T-helper 22 cell (primary cell): ENCODE measurements at places on chromosomes 11 and 22.

- no peak for DNase-seq
These were observed 582.6 kb upstream of the TENM4 start for GRCh38 chr11:80023386-80023785.

DNA sequence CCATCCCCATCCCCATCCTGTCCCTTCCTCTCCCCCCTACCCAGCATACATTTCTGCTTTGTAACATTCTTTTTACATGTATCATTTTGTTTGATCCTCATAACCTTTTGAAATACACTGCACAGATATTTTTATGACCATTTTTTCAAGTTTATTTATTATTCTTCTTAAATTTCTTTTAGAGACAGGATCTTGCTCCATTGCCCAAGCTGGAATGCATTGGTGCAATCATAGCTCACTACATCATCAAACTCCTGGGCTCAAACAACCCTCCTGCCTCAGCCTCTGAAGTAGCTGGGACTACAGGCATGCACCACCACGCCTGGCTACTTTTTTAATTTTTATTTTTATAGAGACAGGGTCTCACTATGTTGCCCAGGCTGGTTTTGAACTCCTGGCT, 99.4 kb upstream of the AKIP1 start:
- DNase-seq = no peak

DNA sequence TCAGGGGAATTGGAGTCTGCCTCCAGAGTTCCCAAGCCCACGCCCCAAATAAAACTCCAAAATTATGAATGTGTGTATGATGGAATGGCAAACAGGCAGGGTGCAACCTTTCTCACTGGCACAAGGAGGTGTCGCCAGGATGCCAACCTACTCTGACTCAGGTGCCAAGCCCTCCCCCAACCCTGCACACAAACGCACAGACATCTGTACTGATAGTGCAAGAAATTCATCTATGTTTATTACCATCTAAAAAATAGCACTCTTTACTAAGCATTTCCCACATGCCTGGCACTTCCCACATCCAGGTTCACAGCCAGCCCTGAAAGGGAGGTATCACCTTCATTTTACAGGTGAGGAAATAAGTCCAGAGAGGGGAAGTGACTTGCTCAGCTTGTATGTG, 1.2 kb downstream of the PLA2G3 start:
- no peak for DNase-seq

GRCh38 chr11:106156290-106156937, 79.0 kb downstream of the AASDHPPT start:
- no peak for DNase-seq

DNA sequence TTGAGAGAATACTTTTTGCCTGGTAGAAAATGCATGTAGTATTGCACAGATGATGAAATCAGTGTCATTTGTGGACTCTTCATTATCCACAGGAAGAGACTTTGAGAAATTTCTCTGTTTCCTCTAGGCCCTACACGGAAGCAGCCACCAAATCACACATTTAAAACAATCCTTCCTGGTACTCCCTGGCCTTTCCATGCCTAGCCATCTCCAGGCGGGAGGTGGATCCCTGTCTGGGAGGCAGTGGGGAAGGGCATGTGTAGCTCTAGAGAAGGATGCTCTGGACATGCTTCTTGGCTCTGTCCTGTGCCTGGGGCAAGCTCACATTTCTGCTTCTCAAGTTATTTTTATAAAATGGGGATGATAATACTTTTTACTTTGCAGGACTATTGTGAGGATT, 114.1 kb downstream of the ADAMTS15 start:
- no peak for DNase-seq

DNA sequence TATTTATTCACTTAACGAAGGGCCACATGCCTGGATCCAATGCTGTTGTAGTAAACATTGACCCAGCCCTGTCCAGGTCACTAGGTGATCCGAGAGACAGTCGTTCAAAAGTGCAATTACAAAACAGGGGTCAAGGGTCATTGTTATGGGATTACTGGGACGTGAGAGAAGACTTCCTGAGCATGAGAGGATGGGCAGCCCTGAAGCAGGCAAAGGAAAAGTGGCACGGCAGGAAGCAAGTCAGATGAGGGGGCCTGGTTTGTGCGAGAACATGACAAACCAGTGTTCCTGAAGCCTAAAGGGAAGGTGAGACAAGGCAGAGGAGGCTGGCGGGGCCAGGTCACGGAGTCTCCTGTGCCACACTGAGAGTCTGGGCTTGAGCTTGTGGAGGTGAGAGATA, 15.8 kb upstream of the MMP20 start:
- DNase-seq = no peak

DNA sequence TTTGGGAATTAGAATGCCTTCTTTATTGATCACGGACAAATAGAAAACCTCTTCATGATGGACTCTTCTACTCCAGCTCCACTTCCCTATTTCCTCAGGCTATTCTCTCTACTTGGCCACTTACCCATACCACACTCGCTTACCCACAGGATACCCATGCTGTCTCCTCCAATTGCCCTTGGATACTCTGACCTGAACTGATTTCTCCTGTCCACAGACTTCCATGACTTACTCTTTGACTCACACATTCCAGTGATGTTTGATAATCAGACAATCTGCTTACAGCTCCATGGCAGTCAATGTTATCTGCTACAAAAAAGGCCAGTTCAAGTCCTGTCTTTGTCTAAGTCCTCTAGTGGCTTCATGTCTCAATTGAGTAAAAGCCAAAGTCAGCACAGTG, 292.0 kb upstream of the CTSC start:
- no peak for DNase-seq

DNA sequence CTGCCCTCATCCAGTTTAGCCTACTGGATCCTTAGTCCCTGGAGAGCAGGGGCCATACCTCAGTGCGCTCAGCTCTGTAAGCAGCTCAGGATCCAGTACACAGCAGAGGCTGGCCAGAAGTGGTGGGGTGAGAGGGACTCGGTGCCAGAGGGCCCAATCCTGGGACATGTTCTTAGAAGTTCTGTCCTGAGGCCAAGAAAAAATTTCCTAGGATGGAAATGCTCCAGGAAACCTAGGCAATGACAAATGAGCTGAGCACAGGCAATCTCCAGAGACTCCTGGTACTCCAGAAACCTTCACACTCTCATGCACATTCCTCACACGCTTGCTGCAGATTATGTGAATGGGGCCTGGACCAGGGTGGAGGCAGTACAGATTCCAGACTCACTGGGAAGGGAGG, 89.6 kb downstream of the SERGEF start:
- no peak for DNase-seq

DNA sequence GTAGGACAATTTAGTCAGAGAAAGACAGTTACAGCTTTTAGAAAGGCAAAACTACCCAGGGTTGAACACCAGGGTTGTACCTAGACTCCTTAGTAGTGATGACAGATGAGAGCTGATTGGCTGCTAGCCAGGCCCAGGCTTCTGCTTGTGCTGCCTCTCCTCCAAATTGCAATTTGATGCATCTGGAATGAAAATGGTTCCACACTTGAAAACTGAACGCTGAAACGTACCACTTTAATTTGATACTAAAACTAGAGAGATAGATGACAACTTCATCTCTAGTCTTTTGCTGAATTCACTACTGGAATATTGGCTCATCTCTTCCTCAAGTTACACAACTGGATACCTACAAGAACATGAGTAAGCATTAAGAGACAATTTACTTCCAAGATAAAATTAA, 19.2 kb upstream of the FNBP4 start:
- no peak for DNase-seq

DNA sequence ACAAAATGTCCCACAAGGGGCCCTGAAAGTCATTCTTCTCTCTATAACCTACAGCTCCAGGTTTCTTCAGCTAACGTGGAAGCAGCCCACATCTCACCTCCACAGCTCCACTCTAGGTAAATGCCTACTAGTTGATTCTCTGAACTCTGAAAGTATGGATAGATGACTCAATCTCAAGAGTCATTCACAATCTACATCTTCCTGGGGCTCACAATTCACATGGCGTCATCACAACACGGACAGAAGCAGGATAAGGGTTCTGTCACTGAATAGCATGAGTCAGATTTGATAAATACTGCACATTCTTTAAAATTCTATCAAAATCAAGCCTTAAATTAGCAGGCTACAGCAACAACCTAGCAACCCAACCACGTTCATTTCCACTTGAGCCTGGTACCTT, 96.3 kb downstream of the PLEKHA7 start:
- no peak for DNase-seq

DNA sequence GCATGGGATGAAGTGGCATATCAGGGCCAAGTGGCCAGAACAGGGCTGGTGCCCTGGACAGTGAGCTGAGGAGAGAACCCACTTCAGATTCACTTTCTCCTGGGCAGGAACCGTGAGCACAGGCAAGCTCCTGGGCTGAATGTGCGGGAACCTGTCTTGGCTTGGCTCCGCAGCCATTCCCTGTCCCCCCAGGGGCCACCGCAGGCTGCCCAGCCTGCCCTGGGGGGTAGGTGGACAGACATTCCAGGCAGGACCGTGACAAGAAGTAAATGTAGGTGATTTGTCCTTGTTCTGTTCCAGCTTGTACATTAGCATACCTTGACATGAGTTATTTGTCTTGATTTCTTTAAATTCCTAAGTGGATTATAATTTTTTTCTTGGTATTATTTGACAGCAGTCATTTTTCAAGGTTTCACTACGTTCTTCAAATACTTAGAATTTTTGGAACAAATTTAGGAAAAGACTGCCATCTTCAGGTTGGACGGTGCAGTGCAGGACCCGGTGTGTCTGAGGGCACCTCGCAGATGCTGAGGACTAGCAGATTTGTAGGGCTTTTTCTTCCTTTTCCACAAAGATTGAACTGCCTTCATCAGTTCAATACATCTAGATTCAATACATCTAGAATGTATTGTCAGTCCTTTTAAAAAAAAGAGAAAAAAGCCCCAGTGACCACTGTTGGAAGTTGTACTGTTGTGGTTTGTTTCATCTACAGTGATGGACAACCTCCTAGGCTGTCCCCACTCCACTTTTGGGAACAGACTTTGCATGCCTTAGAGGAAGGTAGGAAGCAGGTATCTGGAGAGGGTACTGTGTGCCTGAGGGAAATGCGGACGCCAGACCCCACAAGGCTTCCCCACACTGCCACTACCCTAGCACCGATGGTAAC, 115.1 kb upstream of the RASSF10 start:
- no peak for DNase-seq

GRCh38 chr11:12246147-12246546, 131.2 kb upstream of the PARVA start:
- no peak for DNase-seq

GRCh38 chr11:59221441-59221840, 8.7 kb upstream of the MPEG1 start:
- no peak for DNase-seq
